ENCODE measurements at places on chromosomes 2 and 18.

DNA sequence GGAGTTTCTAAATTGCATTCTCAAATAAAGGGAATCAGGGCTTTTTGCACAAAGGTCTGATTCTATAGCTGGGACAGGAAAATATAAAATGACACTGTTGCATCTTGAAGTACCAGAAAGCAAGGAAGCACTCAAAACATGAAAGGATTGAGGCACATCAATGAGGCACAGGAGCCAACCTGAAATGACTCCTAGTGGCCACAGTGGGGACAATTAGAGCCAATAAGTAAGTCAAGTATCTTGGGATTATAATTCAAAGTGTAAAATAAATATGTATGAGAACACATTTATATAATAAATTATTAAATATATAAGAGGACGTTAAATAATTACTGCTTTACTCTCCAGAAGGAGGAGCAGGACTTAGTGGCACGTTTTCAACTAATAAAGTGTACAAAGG is 1259.5 kb upstream of the CDH2 start:
- no peak for DNase-seq

DNA sequence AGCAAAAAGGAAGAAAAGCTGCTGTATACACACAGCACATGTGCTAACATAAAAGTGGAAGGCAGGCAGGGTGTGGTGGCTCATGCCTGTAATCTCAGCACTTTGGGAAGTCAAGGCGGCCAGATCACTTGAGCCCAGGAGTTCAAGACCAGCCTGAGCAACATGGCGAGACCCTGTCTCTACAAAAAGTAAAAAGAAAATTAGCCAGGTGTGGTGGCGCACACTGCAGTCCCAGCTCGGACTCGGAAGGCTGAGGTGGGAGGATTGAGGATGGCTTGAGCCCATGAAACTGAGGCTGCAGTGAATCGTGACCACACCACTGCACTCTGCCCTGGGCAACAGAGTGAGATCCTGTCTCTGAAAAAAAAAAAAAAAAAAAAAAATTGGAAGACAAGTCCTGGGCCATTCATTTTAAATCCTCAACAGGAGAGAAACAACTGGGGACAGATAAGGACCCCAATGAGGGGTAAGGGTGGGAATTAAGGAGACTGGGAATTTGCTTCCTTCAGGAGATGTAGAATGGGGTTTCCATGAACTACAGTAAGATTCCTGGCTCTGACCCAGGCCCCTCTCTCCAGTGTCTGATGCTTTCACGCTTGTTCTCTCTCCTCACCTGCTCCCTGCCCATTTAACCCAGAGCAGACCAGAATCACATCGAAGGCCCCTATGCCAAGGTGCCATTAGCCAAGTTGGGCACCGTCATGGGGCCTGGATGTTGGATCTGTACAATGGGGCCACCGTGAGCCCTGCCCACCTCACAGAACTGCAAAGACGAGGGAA is 29.6 kb downstream of the TNS1 start:
- DNase-seq: no peak

- no peak for DNase-seq
Observed at GRCh38 chr18:8942909-8943545, 159.5 kb upstream of the NDUFV2 start.

DNA sequence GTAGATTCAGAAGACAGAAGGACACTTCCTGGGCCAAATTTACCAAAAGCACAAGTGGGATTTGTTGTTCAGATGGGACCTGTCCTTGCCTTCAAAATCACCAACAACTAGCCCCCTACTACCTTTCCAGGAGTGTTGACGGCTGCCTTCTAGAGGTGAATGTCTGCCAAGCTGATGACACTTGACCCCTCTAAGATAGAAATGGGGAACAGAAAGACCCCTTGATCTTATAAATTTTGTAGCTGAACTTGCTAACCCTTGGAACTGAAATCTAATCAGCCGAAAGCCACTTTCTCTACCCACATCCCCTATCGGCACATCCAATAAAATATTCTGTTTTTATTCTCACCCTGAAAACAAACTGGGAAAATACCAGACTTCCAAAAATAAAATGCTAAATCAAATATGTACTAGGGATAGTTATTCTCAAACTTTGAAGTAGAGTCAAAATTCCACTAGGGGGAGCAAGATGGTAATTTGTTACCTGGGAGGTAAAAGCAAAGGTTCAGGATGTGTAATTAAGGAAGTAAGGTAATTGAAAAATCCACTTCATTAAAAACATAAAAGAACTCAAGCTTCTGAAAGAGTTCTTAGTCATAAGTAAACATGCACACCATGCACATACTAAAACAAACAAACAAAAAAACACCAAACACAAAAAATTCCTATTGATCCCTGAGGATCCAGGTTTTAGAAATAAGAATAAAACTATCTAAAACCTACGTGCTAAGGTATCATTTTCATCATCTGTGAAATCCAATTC is 119.2 kb downstream of the ANKRD44 start:
- DNase-seq: no peak

- no peak for DNase-seq
Observed at GRCh38 chr2:19000776-19001175, 357.6 kb downstream of the OSR1 start.

DNA sequence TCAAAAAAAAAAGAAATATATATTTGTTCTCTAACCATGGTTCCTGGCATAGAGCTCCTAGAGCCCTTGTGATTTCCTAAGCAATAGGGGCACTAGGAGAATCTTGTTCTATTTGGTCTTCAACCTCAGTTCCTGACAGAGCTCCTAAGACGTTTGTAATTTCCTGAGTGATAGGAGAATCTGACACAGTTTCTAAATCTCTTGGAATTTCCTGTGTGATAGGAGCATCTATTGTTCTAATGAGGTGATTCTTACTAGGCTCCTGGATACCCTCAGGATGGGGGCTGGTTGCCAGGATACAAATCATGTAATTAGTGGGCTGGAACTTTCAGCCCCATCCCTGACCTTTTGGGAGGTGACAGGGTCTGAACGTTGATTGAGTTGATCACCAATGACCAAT is 245.8 kb downstream of the ZEB2 start:
- no peak for DNase-seq
